Activated CD4-positive, alpha-beta T cell treated with anti-CD3 and anti-CD28 coated beads, Interleukin-10, Interleukin-2, amounts not matched to agents 100 ng/mL and 50 ng/mL, durations not matched to agents 16 hours and 8 hours (primary cell): ENCODE measurements at places on chromosomes 4 and X.
A peak's percentile ranks its signal among the peaks of the same experiment; 100 is the strongest.

DNA sequence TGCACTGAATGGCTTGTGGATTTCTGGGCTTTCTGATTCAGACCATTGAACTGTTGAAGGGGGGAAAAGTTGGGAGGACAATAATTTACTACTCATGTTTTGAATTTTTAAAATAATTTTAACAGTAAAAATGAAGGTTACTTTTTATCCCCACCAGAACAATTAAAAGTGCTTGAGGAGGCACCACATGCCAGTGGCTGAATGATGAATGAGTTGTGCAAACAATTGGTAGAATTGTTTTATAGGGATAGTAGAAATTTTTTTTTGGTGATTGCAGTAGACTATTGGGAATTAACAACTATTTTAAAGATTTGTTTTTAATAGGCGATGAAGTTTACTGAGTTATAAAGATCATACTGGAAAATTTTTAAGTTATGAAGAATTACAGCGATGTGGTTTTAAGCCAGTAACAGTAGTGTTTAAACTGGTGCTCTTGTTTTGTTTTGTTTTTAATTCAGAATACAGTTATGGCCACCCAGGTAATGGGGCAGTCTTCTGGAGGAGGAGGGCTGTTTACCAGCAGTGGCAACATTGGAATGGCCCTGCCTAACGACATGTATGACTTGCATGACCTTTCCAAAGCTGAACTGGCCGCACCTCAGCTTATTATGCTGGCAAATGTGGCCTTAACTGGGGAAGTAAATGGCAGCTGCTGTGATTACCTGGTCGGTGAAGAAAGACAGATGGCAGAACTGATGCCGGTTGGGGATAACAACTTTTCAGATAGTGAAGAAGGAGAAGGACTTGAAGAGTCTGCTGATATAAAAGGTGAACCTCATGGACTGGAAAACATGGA, 2.7 kb downstream of the REST start:
- DNase-seq, result no peak

DNA sequence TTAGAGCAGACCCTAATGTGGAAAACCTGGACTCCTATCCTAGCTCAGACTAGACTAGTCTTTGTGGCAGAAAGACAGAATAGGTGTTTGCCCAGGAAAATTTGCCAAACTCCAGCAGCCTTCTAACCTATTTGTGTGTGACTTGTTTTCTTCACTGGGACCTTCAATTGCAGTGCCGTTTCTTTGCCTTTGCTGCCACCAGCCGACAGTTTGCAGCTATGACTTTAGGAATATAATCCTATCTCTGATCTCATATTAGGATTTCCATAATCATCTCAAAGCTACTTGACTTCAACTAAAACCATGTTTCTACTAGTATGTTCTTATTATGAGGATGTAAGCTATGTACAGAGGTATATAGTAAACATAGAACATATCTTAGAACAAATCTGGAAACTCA, 60.2 kb upstream of the PGAM4 start:
- peak; percentile 11 for DNase-seq

DNA sequence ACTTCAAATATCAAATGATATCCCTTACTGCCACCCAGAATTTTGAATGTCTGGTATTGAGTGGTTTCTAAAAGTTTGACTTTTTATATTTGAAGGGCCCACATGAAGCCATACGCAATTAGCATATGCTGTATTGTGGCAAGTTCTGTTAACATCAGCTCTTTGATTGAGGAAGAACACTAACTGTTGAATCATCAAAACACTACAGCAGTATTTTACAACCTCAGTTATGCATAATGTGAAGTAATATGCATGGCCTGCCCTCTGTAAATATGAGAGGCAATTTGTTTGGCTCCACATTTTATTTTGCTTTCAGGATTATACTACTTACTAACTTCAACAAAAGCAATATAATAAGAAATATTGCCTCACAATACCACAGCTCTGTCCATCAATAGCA, 62.2 kb upstream of the DMD start:
- no peak for DNase-seq

GRCh38 chr4:71406459-71406963, 67.7 kb downstream of the SLC4A4 start:
- no peak for DNase-seq

DNA sequence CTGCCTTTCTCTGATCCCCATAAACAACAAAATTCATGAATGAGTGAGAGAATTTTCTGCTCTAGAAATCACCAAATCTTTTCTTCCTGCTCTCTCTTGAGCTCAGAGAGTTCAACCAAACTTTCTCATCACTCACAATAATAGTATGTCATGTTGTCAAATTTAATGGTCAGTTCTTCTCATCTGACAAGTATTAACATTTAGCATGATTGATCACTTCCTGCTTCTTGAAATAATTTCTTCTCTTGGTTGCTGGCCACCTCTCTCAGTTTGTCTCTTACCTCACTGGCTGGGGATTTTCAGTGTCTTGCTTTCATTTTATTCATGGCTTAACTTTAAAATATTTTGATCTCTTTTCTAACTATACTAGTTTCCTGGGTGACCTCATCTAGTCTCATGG, 25.5 kb upstream of the FGF5 start:
- no peak for DNase-seq

- DNase-seq, result no peak
Observed at GRCh38 chr4:155675709-155676429, 9.2 kb downstream of the GUCY1A1 start.

GRCh38 chr4:81845761-81846160, 374.1 kb upstream of the RASGEF1B start:
- DNase-seq, result no peak

DNA sequence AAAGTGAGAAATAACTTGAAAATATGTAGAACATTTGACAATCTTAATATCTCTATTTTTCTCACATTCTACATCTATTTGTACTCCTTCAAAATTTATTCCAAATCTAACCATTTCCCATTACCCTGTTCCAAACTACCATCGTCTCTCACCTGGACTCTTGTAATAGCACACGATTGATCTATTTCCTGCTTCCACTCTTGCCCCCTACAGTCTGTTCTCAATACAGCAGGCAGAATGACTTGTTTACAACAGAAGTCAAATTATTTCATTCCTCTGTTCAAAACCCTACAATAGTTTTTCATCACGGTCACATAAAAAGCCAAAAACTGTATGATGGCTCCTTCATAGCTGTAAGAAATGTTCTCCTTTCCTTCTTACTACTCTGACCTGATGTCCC, 21.1 kb upstream of the LUZP4 start:
- peak; percentile 1 for DNase-seq

DNA sequence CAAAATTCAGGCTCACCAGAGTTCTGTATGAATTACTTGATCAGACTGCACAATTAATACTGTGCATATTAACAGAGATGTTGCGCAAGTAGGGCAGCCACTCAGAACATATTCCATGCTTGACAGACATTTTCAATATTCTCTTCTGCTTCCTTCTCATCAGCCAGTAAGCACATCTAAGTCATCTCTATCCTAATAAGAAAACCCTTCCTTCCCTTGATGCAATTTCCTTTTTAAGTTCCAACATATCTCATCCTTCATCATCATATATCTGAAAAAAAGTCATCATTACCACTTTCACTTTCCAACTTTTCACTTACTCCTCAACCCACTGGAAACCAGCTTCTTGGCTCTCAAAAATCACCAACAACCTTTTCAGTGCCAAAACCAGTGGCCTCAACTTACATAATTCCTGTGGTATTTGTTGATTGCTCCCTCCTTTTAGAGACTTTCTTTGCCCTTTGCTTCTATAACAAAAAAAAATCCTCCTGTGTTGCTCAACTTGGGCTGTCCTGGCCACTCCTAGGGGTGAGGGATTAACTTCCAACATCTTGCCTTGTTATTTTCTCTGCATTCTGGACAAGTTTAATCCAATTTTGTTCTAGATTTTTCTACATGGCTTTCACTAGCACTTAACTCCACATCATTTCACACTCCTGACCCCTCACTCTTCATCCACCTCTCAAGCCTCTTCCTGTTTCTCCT, 14.1 kb downstream of the MBNL3 start:
- no peak for DNase-seq

DNA sequence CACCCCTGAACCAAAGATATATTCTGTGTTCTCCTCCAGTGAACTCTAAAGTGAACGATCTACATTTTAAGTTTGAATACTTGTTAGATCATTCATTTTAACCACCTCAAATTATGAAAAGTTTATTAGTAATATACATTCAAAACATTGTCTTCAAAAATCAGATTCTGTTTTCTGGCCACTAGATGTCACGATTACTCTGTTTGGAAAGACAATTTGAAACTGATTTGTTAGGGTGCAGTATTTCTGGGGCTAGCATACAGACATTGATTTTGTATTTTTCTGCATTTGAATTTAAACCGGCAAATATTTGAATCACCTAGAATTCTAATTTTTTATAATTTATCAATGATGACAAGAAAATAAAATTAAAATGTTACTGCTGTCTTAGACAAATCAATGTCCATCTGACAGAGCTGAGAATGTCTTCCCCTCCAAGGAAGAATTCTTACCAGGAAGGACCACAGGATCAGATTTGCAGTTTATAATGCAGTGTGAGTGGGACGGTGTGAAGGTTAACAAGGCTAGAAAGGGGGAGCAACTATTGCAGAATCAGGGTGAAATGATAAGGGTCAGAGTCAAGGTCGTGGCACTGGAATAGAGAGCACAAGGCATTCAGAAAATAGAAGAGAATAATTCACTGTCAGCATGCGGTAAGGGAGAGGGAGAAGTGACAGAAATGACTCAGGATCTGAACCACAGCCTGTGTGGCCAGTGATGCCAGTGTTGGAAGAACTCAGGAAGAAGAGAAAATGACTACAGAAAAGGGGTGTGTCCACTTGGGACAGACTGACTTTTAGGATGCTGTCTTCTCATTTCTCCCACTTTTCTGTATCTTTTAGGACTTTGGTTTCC, 91.6 kb downstream of the ANXA10 start:
- peak; percentile 26 for DNase-seq

GRCh38 chr4:28558895-28559294, 1698.3 kb downstream of the STIM2 start:
- no peak for DNase-seq

- no peak for DNase-seq
Observed at GRCh38 chr4:150308824-150309472, 230.7 kb downstream of the DCLK2 start.

DNA sequence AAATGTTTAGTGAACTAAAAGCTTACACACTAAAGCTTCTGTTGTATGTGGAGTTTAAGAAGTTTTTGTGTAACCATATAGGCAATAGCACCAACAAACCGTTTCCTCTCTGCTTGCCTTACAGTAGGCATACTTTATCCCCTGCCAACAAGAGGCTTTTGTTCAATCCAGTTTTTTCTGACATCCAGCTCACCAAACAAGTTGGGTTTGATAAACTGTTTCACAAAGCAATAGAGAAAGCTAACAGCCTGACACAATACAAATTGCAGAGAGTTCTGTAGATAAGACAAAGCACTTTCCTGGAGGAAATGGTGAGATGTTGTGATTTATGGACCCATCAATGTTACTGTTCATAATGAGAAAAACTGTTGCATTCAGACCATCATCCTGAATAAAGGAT, 53.8 kb downstream of the PACRGL start:
- DNase-seq, result no peak

DNA sequence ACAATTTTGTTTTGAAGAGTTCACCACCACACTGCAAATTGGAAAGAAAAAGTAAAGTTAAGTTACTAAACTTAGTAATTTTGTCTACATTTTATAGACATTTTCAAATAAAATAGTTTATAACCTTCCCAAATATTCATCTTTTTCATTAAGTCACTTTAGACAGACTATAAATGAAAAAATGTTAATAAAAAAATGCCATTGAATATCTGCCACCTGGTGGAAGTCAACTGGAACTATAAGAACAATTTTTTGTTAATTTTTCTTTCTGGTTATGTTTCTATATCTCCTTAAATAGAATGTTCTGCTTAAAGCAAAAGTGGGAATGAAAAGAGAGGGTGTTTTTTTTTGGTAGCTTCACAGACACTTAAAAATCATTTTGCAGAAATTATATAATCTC, 534.4 kb upstream of the PCDH10 start:
- DNase-seq, result no peak

- DNase-seq, result peak; percentile 37
Observed at GRCh38 chrX:31604629-31605221, 532.9 kb upstream of the FTHL17 start.

GRCh38 chrX:115949900-115950822, 220.4 kb upstream of the AGTR2 start:
- no peak for DNase-seq

DNA sequence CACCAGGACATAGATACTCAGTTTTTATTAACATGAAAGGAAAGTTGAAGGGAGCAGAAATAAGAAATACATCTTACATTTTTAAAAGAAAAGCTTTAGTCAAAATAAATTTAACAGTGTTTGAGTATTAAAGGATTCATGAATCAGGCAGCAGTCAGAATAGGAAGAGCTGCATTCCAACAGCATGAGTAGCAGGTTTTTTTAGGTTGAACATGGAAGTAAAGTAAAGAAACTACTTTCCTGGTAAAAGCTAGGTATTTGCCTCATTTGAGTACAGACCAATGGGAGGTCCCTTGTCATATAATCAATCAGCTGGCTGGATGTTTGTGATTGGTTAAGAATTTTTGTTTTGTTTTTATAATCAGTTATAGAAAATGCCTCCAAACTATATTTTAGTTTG, 645.9 kb upstream of the INTU start:
- no peak for DNase-seq

- DNase-seq, result no peak
Observed at GRCh38 chr4:113783701-113784100, 22.2 kb upstream of the CAMK2D start.

DNA sequence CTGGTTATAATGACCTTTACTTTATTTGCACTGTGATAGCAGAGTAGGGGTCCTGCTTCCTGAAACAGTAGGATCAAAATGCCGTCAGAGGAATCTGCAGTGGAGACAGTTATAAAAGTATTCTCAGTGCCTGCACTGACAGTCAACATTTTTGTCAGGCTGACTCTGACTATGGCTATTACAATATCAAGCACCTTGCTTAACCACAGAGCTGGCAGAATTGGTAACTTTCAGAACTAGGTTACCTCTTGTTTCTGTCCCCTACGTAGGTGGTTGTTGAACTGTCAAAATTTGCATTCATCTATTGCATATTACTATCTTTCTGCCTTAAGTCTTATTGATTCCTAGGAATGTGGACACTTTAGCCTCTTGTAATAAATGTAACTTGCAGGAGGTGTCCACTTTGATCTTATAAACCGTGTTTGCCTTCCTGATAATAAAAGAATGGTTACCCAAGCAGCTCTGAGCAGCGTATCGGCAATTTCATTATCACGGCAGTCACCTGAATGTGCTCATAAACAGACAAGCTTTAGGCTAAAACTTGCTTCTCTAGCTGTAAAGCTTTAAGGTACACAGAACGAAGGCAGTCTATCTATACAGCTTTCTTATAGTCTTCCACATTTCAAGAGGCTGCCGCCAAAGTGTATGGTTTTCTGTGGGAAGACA, 353.0 kb upstream of the GALNT7 start:
- no peak for DNase-seq
